Bone marrow (tissue), 2 donors: ENCODE measurements at places on chromosomes 5 and 9.

DNA sequence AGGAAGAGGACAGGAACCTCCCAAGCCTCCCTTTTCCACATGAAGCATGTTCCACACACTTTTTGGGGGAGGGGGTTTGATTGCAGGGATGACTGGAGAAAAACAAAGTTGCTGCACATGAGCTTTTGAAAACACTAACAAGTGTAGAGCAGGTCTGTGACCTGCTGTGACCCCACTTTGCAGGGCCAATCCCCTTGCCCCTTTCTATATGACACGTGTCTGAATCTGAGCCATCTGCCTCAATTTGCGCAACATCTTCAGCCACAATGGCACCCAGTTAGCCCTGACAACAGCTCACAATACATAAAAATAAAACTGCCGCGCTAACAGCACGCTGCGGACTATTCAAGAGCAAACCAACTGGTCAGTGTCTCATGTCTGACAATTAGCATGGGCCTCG lies 227.8 kb upstream of the TBCA start:
- DNase-seq, result no peak

GRCh38 chr5:60263346-60263745 lies 369.8 kb upstream of the PDE4D start:
- no peak for DNase-seq

GRCh38 chr5:124061663-124062062 lies 549.7 kb downstream of the CSNK1G3 start:
- no peak for DNase-seq

DNA sequence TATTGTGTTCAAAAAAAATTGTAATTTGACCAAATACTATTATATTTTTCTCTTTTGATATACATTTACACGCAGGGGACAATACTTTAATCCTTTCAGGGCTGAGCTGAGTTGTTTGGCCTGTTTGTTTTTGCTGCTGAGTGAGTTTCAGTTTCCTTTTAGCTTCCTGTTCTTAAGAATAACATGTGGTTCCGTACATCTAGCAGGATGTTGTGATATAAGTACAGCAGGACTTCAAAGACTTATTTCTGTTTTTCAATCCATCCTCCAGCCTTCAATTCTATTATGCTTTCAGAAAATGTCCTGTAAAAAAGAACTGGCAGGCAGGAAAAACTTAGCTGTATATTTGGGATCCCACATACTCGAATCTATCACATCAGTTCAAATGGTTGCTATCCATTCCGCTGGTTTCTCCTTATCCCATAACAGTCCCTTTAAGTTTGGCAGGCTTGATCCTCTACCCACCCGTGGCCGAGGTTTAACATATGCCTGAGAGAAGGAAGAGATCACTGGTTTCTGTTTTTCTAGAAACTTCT lies 1037.3 kb upstream of the ACO1 start:
- no peak for DNase-seq

GRCh38 chr9:81530310-81530810 lies 159.0 kb downstream of the TLE1 start:
- DNase-seq, result no peak

DNA sequence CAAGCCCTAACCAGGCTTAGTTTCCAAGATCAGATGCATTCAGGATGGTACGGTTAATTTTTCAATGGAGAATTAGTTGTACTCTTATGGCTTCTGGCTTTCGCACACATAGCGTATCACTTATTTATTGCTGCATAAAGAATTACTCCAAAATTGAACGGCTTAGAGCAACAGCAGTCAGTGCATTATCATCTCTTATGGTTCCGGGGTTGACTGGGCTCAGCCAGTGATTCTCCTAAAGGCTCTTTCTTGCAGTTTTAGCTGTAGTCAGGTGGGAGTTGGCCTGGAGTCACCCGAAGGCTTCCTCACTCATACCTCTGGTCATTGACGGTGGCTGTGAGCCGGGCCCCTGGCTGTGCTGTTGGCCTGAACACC lies 595 bp upstream of the GRHPR start:
- DNase-seq, result no peak

DNA sequence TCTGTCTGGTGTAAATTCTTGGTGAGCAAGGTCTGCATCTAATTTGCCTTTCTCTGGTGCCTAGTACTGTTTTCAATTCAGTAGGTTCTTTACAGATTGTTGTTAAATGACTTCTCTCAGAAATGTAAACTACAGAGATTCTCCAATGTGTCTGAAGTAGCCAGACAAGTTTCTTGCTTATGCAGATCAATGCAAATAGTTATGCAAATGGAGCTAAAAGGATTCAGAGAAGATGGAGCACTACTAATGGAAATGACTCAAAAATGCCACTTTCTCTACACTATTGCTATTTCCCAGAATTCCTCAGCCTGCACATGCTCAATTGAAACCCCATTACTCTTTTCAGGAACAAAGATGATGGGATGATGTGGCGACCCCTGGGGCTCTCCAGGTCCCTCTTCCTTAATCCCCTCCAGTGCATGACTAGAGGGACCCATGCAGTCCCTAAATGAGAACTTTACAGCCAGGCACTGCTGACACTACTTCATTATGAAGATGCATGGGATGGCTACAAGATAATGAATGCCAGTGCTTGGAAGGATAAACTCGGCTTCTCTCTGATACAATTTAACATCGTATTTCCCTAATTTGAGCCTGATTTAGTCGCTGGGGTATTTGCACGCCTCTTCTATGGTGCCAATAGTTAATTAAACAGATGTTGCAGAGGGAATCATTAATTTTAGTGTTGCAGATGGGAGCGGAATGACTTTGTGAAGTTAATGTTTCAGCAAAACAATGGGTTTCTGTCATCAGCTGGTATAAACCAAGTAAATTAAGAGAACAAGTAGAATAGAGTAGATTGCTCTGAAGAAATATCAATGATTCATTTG lies 753.2 kb downstream of the TLR4 start:
- DNase-seq, result no peak

DNA sequence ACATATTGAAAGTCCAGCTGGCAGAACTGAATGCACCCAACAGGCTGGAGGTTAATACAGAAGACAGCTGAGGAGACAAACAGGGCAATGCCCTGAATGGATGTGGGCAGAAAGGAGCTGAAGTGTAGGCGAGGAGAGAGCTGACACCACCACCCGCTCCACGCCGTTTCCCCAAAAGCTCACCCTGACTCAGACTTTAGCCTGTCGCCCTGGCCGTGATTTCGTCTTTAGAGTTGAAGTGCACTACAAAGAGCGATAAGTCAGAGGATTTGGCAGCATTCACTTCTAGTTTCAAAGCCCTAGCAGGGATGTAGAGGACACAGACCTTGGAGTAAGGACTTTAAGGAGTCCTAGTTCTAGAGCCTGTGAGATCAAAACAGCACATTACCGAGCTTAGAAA lies 2.2 kb upstream of the ERAP1 start:
- DNase-seq, result no peak

DNA sequence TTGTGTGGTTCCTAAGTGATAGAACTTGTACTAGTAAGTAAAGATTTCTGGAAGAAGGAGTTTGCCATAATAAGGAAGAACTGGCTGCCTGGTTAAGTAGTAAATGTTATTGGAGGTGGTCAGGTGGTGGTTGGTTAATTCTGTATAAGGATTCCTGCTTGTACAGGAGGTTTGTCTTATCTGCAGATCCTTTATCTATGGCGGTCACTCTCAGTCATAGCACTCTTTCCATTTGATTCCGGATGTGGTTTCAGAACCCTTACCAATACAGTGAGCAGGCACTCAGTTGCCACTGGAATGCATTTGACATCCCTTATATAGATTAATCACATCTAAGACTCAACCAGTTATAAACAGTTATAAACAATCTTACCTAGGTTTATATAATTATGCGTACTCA lies 50.3 kb downstream of the RAD50 start:
- DNase-seq, result no peak

DNA sequence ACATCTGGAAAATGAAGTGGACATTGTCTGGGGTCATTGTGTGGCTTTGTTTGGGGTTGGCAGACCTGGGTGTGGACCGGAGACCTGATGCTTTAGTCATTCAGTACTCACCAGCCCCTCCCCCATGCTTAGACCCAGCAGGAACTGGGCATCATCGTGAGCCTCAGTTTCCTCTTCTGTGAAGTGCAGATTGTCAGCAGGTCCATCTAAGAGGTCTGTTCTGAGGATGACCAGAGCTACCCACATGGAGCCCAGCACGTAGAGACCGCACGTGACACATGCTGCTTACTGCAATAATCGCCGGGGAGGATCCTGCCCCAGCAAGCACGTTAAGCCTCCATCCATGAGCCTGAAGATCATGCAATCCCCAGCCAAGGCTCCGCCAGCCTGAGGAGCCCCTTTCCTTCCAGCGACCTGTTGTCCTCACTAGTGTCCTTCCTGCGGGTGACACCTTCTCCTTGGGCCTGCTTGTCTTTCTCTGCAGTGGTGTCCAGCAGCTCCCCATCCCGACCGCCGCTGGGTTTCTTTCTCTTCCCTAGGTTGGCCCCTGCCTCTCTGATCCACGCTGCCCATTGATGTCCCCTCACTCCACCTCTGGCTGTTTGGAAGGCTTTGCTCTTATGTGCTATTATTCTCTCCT lies 26.7 kb upstream of the IRX4 start:
- DNase-seq, result no peak

DNA sequence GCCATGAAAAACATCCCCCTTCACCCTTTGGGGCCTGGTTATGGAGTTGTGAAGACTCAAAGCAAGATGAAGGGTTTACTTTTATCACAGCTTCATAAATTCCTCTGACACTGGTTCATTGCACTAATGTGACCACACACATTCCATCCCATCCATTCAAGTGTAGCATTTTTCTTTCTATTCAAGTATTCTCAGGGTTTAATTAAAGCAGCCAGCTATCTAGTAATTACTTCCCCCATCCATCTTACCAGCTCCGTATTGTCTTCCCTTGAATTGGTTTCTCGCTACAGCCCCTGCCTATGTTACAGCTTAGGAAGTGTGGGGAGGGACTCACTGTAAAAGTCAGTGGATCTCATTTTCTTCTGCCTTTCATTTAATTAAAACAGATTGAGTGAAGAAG lies 387.0 kb upstream of the RFX3 start:
- DNase-seq, result no peak

DNA sequence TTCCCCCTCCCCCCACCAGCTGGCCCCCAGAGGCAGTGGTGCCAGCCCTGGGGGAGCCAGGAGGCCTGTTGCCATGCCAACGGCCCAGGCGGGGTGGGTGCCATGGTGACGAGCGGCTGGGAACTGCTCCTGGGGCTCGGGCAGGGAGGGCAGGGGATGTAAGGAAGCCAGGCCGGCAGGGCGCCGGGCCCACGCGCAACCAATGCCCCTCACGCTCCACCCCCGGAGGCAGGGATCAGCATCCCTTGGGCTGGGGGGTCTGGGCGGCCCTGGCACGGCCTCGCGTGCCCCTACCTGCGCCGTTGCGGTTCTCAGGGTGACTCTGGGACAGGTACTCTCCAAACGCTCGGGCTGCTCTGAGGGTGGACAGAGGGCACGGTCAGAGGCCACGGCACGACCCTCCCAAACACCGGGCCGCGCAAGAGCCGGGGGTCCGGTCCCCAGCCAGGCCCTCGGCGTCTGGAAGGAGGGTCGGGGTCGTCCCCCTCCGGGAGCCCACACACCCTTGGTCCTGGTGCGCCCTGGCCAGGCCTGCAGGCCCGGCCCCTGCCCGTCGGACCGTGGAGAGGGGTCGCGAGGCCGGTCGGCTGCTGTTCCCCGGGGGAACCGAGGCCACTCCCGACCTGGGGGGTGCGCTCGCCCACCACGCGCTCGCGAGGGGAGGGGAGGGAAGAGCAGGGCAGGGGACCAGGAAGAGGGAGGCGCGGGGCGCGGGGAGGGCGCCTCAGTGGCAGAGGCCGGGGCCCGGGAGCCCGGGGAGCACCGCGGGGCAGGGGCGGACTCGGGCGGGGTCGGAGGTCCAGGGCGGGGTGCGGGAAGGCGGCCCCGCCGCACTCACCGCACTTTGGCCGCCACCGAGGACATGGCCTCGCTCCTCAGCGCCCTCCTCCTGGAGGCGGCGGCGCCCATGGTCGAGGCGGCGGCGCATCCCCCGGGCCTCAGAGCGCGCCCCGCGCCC lies 661 bp downstream of the NSMF start:
- no peak for DNase-seq

DNA sequence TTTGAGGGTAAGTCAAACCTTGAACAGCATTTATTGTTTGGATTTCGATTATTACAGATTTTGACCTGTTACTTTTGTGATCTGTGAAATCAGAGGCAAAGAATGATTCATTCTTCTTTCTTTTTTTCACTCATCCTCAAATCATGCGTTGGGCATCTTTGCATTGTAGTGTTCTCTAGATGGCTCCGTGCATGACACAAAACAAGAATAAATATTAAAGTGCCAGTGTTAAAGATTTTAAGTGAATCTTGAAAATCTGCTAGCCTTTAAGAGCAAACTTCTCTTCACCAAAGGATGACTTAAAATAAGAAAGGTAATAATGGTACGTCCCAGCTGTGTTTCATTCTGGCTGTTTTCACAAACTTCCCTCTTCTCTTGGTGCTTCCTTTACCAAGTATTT lies 361.9 kb upstream of the SMARCA2 start:
- DNase-seq, result no peak

GRCh38 chr9:19992556-19992955 lies 203.7 kb upstream of the SLC24A2 start:
- DNase-seq, result no peak

GRCh38 chr5:12624776-12625560 lies 720.7 kb upstream of the CTNND2 start:
- no peak for DNase-seq
